ENCODE measurements at places on chromosomes 7 and 10. TPM values are rescaled to one million over a fixed set of nuclear protein-coding genes. Genes with fewer than 3 reads are reported as not detected.

The DNAH11 gene
- 1.9 TPM for polyA plus RNA-seq

The GNAT3 gene
- polyA plus RNA-seq = not detected

DNA sequence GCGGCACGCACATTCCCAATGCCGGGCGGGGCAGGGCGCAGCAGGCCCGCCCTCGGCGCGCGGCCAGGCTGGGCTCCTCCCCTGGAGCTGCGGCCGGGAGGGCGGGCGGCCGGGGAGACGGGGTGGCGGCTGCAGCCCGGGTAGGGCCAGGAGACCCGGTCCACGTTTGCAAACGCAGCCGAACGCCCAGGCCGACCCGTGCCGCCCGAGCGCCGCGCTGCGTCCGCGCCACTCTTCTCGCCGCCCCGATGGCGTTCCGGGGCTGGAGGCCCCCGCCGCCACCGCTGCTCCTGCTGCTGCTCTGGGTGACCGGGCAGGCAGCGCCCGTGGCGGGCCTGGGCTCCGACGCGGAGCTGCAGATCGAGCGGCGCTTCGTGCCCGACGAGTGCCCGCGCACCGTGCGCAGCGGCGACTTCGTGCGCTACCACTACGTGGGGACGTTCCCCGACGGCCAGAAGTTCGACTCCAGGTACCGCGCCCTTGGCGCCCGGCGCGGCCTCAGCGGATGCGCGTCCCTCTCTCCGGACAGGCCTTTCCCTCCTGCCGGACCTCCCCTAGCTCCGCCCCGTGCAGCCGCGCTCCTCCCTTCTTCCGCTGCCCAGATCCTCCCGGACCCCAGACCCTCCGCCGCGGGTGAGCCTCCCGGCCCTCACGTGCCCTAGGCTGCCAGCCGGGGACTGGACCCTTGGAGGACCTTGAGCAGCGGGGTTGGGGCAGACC lies at the start of gene FKBP9:
FKBP9 (plus strand) TSS at position 115 of the 720 bp plus-strand sequence; CDS start at position 249, 134 bp downstream.
- DNase-seq = peak; percentile 72

The DLG5 gene
- polyA plus RNA-seq = 53.8 TPM

- no peak for DNase-seq
Measured at GRCh38 chr10:68185085-68185484, 46.8 kb downstream of the ATOH7 start.

DNA sequence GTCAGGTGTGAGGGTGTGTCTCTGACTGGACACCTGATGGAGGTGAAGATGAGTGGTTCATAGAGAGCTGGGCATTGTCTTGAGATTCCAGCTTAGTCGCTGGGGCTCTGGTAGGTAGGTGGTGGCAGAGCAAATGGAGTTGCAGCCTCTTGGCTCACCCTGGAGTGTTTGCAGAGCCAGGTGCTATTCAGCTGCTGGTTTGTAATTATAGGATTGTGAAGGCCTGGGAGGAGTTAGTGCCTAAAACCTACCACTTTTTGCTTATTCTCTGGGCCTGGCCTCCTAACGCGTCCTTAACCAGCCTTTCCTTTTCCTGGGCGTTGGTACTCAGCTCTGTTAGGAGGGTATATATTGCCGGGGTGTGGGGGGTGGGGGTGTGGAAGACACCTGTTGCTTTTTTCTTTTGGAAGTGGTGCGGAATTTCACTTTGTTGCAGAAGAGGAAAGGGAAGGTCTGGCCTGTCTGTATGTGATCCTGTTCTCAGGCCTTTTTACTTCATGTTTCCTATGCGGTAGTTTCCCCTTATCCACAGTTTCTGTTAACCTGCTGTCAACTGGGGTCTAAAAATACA lies 3.2 kb downstream of the PPRC1 start:
- no peak for DNase-seq

DNA sequence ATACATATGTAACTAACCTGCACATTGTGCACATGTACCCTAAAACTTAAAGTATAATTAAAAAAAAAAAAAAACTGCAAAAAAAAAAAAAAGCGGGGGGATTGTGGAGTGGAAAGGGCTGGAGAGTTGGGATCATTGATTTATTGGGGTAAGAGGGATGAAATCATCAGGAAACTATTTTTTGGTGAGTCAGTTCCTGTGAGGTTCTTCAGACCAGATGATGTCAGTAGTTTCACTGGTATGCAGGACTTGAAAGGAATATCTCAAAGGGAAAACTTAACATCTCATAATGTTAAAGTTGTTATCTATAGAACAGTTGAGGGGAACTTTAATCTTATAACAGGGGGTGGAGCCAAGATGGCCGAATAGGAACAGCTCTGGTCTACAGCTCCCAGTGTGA lies 32.6 kb upstream of the TECTB start:
- DNase-seq = no peak

DNA sequence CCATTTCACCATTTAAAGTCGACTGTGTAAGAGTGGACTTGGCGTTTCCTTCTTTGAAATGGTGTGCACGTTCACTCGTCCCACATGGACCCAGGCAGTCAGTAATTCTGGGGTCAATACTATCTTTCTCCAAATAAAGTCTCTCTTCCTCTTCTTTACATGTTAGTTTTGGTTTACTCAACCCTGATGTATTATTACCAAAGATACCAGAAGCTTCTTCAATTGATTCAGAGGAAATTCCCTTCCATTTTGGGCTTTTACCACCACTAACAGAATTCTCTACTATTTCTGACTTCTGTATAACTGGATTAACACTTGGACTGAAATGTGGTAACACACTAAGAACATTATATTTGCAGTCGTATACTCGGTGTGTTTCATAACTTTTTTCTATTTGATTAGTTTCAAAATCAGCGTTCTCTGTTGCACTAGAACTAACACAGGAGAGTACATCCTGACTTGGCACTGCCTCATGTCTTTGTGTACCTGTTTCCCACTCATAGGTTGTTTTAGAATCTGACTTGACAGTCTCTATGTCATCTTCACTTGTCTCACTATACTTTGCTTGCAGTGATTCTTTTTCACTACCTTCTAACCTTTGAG lies 60.8 kb downstream of the LARP4B start:
- DNase-seq = no peak

The CCL24 gene
- polyA plus RNA-seq = not detected

DNA sequence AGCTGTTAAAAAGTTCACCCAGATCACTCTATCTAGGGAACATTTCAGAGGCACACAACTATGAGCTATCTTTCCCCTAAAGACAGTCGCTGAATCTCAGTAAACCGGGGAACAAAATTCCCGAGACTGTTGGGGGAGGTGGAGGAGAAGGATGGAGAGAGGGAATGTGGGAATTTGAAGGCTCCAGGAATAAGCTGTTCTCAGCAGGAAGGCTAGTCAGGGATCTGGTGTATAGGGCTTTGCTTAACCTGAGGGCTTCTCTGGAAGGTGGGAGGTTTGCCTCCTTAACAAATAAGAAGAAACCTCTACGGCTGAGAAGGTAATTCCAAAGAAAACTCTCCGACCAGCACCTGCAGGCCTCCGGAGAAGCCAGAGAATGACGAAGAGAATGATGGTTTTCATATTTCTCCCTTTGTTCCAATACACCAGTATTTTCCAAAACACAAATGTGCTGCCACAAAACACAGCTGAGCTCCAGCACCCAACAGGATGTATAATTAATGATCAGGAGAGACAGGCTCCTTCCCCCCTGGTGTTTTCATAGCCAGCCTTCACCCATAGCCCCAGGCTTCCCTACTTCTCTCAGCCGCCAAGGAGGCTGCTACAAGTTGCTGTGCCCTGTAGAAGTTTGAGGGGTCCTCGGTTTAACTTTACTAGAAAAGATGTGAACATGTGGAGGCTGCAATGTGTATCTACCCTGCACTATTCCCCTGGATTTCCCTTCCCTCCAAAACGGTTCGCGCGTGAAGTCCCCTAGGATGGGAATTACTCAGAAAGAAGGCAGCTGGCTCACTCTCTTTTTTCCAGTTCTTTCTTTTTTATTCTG lies 2.0 kb downstream of the KCNMA1 start:
- no peak for DNase-seq

- DNase-seq = no peak
Measured at GRCh38 chr10:120768227-120768626, 82.9 kb upstream of the WDR11 start.

The FAM24B gene
- polyA plus RNA-seq = 7.4 TPM

The SPDYE9 gene
- polyA plus RNA-seq = 0.13 TPM

DNA sequence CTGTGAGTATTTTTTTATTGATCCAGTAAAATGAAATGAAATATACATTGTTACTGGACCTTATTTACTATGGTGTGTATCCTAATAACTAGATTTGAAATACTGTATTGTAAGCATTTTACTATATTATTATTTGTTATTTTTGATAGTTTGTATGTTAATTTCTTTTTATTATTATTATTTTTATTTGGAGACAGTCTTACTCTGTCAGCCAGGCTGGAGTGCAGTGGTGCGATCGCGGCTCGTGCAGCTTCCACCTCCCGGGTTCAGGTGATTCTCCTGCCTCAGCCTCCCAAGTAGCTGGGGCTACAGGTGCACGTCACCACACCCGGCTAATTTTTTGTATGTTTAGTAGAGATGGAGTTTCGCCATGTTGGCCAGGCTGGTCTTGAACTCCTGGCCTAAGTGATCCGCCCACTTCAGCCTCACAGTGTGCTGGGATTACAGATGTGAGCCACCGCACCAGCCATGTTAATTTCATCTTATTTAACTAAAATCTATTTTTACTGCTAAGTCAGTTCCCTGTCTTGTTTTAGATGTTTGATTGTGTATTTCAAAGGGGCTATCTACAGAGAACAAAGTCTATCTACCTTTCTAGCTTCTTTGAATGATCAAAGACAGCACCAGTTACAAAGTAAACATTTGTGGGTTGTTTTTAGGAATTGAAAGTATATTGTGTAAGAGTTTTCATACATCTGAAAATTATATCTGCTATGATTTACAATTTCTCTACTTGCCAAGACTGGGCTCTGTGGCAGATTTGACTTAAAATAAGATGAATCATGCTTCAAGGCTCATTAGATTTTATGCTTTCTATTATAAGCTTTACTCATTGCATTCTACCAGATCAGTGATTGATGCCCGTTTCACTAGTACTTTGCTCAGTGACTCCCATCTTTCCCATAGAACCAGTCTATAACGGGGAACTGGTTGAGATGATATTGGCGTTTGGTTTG lies 41.6 kb downstream of the CDC123 start:
- no peak for DNase-seq

GRCh38 chr7:76423666-76424412 lies 911 bp upstream of the ZP3 start:
- no peak for DNase-seq

- no peak for DNase-seq
Measured at GRCh38 chr7:70619130-70619529, 512.8 kb upstream of the GALNT17 start.

The SORCS1 gene
- polyA plus RNA-seq = 21.3 TPM

DNA sequence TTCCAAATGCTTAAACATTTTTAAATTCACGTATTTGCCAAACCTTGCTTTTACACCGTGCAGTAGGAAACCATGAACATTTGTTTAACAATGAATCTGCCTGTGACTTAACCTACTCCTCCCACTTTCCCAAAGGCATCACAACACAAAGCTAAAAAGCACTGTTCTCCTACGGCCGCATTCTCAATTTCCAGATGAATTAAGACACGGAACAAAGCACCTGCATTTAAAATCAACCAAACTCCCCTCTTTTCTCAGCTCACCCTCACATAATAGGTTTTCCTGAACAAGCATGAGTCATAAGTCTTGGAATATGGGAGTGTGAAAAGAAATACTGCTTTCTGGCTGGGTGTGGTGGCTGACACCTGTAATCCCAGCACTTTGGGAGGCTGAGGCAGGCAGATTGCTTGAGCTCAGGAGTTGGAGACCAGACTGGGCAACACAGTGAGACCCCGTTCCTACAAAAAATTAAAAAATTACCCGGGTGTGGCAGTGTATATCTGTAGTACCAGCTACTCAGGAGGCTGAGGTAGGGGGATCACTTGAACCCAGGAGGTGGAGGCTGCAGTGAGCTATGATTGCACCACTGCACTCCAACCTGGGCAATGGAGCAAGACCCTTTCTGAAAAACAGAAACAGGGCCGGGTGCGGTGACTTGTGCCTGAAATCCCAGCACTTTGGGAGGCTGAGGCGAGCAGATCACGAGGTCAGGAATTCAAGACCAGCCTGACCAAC lies 51.7 kb upstream of the CYTH3 start:
- no peak for DNase-seq

GRCh38 chr10:89679986-89680385 lies 21.4 kb upstream of the KIF20B start:
- DNase-seq = no peak

GRCh38 chr10:110864662-110865140 lies 7.0 kb upstream of the PDCD4 start:
- no peak for DNase-seq

The FBH1 gene
- polyA plus RNA-seq = 87.5 TPM

The ACSM6 gene
- polyA plus RNA-seq = 0.25 TPM

The SPDYE16 gene
- polyA plus RNA-seq = 1.3 TPM

DNA sequence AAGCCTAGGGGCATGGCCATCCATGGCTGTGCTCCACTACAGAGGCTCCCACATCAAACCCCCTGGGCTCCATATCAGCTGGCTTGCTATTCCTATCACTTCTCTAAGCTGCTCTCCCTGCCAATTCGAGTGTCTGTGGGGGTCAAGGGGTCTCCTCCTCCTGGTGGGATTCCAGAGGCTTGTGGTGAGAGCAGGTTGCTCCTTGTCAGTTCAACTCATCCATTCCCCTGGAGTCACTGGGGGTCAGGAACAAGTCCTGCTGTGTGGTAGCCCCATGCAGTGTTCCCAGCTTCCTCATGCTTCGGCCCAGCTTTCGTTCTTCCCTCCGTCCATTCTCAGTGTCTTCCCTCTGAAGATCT lies 86.6 kb upstream of the UNC5B start:
- no peak for DNase-seq

- no peak for DNase-seq
Measured at GRCh38 chr7:150934045-150934766, 43.9 kb downstream of the KCNH2 start.

The CALHM3 gene
- polyA plus RNA-seq = not detected

DNA sequence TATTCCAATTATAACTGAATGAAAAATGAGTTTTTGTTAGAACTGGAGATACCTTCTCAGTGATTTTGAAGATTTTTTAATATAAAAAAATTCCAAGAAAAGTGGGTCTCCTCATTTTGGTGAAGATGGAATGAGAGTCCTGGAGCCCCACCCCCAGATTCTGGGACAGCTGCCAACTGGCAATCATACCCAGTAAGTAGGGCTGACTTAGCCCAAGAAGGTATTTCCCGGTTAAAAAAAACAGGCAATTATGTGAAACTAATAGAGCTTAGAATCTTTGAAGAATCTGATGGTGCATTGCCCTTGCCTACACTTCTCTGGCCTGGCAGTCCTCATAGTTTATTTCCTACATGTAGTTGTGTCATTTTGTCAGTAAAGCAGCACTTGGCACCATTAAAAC lies 52.8 kb upstream of the VWDE start:
- DNase-seq = no peak

- no peak for DNase-seq
Measured at GRCh38 chr10:18429335-18429734, 222.1 kb downstream of the NSUN6 start.

GRCh38 chr7:140294454-140294853 lies 103.9 kb downstream of the SLC37A3 start:
- DNase-seq = no peak

- DNase-seq = peak; percentile 63
Measured at GRCh38 chr7:156764016-156764669, 123.6 kb downstream of the RNF32 start.

GRCh38 chr10:5512881-5513612 lies 11.7 kb upstream of the CALML3 start:
- no peak for DNase-seq

The OR6V1 gene
- polyA plus RNA-seq = not detected

The ASB4 gene
- 0.18 TPM for polyA plus RNA-seq

All from left renal cortex interstitium (tissue), 4 donors.